GDM1 (cell line): ENCODE measurements at places on chromosomes 4 and X.
A peak's percentile ranks its signal among the peaks of the same experiment; 100 is the strongest.

DNA sequence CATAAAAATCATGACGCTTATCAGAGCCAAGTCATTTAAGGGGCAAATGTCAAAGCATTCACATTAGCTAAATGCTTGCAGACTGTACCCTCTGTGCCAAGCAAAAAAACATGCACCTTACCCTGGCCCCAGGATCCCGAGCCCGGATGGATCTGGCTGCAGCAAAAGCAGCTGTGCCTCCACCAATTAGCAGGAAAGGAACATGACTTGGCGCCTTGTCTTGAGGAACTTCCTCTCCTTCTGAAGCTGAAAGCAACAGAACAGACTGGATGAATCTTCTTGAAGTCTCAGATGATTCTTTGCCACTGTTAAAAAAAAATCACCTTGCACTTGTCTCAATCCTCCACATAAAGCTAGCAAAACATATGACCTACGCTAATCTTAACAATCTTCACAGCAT, 18.0 kb downstream of the AIFM1 start:
- DNase-seq: peak; percentile 56

DNA sequence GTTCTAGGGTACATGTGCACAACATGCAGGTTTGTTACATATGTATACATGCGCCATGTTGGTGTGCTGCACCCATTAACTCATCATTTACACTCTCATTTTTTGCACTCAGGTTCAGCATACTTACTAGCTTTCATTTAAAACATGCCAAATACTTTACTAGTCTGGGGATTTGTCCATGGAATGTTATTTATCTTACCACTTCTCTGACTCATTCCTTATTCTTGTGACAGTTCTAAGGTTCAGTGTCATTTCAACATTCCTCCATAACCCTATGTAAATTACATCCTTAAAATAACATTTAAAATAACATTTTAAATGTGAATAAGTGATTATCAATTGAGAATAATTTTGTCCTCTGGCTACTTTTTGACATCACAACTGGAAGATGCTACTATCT, 19.5 kb upstream of the SYTL5 start:
- no peak for DNase-seq

DNA sequence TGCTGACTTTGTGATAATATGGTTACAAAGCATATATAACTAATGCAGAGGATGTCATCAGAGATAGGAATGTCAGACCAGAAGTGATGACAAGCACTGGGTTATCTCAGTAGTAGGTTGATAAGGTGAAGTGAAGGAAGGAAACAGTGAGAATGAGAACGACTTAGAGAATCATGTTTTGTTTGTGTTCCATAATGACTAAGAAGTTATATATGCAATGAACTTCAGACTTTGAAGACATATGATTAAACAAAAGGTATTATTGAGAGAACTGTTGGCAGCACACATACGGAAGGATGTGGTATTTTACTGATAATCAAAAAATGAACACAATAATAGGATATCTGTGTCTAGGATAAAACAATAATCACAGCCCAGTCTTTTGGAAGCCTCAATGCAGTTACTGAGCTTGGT, 18.3 kb upstream of the HHIP start:
- no peak for DNase-seq

GRCh38 chrX:55522596-55523276, 33.1 kb upstream of the USP51 start:
- DNase-seq: no peak

- DNase-seq: no peak
These were observed 32.0 kb downstream of the PTPN13 start for GRCh38 chr4:86626066-86626465.

GRCh38 chrX:31099536-31100090, 27.8 kb upstream of the FTHL17 start:
- no peak for DNase-seq

GRCh38 chr4:77990456-77990855, 66.7 kb upstream of the FRAS1 start:
- no peak for DNase-seq

- peak; percentile 30 for DNase-seq
These were observed at the start of gene MTMR8 for GRCh38 chrX:64394874-64395567. Gene MTMR8 (minus strand): TSS chrX:64395452. CDS start chrX:64395363, 89 bp downstream.

GRCh38 chr4:10081218-10081606, 35.4 kb downstream of the WDR1 start:
- no peak for DNase-seq

- no peak for DNase-seq
These were observed 50.9 kb downstream of the CORIN start for GRCh38 chr4:47786958-47787370.

- no peak for DNase-seq
These were observed 104.1 kb downstream of the ATXN3L start for GRCh38 chrX:13215729-13216128.

DNA sequence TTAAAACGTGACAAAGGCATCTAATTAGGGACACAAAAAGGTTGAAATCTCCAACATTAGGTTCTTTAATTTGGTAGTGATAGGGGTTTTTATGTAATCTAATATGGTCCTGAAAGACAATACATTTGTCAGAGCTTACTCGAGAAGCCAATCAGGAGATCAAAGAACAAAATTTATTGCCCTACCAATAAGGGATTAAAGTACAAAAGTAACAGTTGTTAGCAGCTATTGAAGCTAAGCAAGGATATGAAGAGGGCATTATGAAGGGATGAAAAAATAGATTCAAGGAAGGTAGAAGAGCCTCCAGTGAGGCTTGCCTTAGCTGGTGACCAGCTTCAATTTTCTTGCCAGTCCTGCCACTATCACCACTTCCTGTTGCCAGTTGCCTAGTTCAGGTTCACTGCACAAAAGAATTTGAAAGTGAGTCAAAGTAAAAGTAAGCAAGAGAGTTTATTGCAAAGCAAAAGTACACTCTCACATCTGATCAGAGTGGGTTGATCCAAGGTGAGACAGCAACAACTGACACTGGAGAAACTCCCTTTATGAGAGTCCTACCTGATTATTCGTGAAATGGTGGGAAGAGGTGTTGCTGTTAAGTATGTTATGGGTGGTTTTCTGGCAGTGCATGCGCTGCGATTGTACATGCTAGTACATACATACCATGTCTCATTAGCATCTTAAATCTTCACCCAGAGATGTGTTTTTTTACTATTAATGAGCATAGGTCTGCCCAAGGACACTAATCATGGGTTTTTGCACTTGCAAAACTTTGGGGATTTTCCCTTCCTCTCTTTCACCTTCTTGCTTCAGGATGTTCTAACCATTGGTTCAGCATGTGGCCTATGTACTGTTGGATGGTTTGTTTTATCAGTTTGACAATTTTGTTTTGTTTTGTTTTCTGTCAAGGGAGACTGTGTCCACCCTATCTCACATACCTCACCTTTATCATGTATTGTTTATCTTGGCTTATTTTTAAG, 263.2 kb upstream of the ITM2A start:
- DNase-seq: no peak

DNA sequence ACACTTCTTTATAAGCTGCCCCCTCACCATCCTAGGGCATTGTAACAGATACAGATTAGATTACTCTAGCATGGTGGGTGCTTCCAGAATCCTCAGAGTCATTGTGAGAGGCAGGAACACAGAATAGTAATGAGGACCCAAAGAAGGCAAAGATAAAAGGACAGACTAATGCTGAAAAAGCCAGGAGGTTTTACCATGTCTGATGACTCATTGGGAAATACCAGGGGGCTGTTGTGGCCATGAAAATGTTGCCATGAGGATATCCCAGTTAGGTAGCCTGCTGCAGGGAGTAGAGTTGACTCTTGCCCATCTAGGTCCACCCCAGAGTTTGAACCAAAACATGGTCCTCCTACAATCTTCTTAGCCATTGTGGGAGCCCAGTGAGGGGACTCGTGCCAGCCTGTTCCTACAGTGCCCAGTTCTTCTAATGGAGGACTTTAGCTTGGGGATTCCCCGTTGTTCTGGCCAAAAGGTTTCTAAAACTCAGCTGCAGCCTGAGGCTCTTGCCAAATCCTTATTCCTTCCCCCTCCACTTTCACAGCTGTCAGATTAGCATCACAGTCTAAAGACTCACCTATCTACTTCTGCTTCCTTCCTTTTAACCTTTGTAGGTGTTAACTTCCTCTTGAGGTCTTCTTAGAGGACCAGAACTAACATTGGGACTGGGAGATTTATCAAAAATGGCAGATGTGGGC, 586.0 kb upstream of the AADAT start:
- no peak for DNase-seq

GRCh38 chrX:28752330-28752729, 165.1 kb downstream of the IL1RAPL1 start:
- no peak for DNase-seq

- no peak for DNase-seq
These were observed 88.2 kb upstream of the STS start for GRCh38 chrX:7059214-7059838.

DNA sequence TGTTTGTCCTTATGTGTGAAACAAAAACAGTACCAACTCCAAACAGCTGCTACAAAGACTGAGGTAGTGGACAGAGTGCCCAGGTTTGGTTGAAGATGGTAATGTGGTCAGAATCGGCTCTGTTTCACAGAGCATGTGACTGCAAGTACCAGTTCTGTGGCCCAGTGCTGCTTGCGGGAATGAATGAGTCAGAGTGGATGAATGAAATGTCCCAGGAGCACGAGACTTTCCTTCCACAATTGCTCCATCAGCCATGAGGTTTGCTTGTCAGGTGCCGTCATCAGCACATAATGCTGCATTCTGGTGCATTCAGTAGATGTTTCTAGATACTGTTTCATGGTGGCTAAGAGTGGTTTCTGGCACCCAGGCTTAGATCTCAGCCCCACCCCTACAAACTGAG, 84.2 kb downstream of the GPR143 start:
- no peak for DNase-seq

DNA sequence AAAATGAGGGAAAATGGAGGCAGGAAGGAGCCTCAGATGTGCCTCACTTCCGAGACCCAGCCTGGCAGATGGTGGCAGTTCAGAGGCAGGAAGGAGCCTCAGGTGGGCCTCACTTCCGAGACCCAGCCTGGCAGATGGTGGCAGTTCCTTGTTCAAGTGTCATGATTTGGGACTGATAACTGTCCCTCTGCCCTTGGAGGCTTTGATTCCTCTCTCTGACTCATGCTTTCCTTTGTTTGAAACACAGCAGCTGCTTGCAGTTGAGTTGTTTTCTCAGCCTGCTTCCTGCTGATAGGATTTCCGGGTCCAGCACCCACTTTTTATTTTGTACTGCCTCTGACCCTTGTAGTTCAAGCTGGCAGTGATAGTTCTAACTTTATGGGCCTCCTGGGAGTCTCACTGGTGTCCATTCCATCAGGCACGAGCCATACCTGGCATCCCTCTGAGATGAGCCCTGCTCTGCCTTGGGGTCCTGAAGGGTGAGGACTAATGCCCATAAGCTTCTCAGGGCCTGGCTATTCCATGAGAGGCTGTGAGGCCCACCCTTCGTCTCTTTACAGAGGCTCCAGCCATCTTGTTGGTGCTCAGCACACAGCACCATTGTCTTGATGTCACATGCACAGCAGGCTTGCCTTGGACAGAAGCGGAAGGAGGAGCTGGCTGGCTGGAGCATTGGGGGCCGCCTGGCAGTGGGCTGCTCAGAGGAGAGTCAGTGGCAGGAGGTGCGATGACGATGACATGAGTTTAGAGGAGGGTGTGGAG, 13.0 kb downstream of the RGS12 start:
- peak; percentile 72 for DNase-seq

DNA sequence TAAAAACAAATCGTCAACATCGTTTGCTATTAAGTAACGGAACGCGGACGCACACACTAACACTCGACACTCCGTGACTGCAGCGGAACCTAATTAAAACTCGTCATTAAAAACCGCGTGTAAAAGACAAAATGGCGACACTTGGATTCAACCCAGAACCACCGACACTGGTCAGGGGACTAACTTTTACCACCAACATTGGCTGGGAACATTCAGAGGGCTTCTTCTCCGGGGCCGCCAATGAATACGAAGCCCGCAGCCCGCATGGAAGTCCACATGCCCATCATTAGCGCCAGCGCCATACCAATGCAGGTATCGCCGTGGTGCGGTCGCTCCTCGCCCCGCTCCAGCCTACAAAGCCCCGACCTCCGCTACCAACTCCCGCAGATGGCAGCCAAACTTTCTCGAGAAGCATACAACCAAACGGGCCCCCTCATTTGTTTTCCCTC, 498 bp downstream of the RBMX start:
- no peak for DNase-seq

GRCh38 chrX:30935985-30936384, 46.9 kb upstream of the TAB3 start:
- DNase-seq: no peak

GRCh38 chr4:186724058-186724863, 605 bp upstream of the FAT1 start:
- DNase-seq: no peak

DNA sequence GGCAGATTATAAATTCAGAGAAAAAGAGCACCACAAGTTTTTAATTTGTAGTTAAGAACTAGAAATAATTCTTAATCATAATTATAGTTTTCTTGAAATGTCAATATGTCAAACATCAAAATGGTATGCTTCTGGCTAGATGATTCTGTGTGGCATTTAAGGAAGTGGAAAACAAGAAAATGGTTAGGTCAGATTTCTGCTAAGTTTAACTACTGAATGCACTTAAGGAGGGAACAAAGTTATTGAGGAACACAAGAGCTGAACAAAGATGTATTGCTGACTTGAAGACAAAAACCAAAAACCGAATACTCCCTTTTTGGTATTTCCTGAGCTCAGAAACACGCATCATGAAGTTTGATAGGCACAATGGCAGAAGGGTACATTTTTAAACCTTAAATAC, 58.7 kb upstream of the GPR34 start:
- no peak for DNase-seq

- DNase-seq: no peak
These were observed 317.7 kb downstream of the INPP4B start for GRCh38 chr4:142528433-142528832.

DNA sequence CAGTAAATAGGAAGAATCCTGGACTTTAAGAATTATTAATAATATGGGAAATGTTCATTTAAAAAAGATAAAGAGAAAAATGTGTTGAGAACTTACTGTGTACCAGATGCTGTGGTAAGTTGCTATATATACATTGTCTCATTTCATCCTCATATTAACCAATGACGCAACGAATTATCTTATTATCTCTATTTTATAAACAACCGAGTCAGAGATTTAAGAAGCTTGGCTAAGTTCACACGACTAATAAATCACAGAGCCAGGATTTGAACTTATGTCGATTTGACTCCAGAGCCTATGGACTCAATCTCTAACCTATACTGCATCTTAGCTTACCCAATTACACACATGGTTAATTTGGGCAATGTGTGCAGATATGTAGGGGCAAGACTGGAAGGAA, 15.5 kb upstream of the DCTD start:
- no peak for DNase-seq

DNA sequence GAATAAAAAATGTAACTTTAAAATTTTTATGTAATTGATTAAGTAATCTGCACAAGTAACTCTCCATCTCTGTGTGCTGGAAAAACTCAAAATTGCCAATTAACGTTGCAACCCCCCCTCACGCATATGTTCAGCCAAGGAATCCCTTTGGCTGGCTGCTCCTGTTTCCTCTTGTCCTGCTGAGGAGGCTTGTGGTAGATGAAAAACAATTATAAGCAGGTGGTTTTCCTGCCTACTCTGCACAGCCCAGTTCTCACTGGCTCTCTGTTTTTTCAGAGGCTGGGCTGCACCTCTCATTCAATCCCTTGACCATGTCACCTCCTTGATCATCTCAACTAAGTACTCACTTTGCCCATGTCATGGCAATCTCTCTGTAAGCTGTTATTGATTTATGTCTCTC, 1068.4 kb downstream of the ARAP2 start:
- no peak for DNase-seq
